ENCODE measurements at places on chromosomes 4 and X.

DNA sequence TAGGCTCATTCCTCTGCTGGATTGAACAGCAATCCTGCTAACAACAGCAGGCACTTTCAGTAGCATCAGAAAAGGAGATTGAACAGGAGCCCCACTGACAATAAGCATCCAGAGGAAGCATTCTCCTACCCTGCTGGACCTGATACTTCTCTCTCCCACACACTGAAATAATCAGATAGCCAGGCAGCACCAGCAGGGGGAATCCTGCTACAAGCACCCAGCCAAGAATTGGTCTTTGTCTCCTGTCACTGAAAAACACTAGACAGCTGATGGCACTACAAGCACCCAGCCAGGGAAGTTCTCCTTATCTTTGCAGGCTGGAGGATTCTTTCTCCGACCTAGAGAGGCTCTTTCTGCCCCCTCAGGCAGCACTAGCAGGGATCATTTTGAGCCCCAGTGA, 444.3 kb upstream of the GRIA3 start:
- no peak for DNase-seq

DNA sequence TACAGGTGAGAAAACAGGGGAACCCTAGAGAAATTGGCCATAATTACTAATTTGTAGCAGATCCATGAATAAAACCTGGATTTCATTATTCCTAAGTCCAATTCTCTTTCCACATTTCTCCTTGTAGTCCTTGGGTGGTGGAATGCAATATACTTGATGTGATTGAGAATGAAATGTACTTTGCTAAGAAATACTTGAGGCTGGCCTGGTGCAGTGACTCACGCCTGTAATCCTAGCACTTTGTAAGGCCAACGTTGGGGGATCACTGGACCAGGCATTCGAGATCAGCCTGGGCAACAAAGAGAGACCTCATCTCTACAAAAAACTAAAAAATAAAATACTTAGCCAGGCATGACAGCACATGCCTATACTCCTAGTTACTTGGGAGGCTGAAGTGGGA, 15.9 kb downstream of the TMEM184C start:
- no peak for DNase-seq

DNA sequence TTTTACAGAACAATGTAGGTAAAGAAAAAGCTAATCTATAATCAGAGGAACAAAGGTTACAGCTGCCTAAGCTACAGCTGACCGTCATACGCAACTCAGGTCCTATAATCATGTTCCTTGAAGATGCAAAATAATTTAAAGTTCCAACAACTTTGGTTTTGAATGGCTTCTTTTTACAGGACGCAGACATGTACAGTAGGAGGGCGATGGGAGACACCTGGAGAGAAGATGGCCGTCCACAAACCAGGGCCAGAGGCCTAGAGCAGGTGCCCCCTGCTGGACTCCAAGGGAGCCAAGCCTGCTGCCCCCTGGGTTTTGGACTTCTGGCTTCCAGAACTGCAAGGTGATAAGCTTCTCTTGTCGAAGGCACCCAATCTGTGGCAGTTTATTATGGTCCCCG, 10.6 kb downstream of the HGFAC start:
- no peak for DNase-seq

DNA sequence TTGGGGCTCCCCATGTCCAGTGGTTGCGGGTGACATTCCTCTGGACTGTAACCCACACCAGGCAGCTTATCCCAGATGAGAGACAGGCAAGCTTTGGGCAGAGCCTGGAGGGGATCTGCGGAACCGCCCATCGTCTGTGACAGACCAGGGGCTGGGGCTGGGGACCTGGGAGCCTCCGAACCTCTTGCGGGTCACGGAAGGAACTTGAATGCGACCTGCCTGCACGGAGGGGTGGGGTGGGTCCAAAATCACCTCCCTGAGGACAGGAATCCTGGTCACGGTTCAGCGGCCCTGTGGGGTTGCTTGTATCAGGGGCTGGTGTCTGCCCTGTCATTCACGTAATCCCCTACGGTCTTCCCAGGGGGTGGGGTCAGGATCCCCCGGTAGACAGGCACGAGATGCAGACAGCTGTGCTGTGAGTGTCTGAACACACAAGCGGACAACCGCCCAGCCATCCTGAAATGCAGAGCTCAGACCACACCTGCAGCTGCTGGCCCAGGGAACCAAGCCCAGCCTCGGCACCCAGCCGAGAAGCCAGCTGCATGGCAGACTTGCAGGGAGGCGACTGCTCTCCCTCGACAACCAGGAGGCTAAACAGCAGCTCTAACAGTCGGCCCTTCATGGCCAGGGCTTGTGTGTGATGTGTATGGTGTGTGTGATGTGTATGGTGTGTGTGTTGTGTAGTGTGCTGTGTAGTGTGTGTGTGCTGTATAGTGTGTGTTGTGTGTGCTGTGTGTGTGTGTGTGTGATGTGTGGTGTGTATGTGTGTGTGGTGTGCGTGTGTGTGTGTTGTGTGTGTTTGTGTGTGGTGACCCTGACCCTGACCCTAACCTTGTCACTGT, 105.9 kb upstream of the ADRA2C start:
- no peak for DNase-seq

DNA sequence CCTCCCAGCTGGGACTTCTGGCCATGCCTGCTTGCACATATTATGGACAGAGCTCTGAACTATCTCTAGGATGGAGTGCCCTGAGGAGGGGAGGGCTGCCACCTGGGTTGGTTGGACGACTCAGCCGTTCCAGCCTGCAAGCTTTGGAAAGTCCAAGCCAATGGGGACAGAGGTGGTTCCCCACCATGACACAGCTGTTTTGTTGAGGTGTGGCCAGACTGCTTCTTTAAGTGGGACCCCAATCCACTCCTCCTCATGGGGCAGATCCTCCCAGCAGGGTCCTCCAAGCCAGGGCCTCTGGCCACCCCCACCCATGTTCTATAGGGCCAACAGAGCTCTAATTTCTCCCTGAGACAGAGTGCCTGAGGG, 22.7 kb downstream of the F8A3 start:
- DNase-seq, result no peak

DNA sequence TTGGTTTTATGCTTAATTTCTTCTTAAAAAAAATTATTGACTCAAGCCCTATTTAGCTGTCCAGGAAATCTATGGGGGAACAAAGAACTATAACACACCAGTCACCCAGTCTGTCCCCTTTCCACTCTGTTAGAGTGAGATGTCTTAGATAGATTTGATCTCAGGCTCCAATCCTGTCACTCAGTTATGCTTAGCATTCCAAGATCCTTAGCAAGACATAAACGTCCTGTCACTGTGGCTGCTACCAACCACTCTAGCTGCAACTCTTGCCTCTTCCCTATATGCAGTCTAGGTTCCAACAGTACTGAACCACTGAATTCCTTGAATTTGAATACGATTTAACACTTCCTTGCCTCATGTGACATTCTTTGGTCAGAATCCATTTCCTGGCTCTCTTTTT, 241.9 kb upstream of the NWD2 start:
- DNase-seq, result no peak

- DNase-seq, result no peak
Observed at GRCh38 chrX:139560221-139560620, 29.7 kb downstream of the F9 start.

DNA sequence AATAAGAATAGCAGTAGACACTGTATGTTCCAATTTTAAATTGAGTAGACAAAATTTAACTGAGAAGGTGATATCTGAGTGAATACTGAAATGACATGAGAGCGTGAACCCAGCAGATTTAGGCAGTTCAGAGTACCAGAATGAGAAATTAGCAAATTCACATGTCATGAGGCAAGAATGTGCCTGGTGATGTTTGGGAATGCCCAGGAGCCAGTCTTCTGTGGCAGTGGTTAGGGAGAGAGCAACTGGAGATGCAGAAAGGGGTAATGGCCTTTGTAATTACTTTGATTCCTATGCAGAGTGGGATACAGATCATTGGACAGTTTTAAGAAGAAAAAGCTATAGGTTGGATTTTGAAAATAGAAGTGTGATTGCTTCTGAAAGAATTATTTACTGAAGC, 621.9 kb downstream of the TECRL start:
- no peak for DNase-seq

DNA sequence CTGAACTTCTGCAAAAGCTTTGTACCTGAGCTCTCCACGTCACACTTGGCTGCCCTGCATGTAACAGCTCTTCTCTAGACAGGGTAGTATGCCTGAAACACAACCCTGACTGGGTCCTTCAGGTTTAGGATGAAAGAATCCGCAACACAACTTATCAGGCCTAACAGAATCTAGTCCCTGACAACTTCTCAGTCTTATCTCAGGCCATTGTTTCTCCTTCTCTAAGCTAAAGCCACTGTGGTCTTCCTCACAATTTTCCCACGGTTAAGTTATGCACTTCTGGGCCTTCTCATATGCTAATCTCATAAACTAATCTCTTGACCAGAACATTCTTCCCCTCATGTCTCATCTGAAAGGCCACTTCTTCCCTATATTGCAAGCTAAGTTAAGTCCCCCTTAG, 10.8 kb upstream of the TMPRSS11B start:
- DNase-seq, result no peak

DNA sequence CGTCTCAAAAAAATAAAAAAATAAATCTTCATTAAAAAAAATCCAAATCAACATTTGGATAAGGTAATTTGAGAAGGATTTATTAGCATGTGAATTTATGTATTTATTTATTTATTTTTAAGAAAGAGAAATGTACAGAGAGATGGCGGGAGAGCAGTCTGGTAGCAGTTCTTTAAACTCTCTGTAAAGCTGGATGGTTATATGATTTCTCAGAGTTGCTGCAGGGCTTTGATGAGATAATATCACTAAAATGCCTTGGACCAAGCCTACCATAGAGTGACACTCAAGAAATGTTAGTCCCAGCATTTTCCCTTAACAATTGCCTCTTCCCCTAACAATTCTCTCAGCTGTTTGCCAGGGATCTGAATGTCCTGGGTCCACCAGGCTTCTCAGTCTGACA, 103.4 kb upstream of the LNX1 start:
- DNase-seq, result no peak

DNA sequence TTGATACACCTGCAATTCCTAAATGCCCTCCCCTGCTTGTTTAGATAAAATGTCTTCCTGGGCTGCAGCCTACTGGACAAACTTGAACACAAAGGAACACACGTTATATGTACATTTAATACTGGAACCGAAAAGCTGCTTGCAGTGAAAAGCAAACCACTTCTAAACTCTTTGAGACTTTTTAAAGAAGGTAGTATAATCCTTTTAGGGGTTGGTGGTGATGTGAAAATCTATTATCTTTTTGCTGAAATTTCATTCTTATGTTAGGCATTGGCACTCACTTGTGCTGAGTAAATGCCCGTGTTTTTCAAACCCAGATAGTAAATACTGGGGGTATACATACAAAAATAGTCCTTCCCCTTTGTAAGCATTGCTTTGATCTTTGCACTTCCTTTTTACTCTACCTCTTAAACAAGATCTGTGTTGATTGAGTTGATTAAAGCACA, 2.2 kb downstream of the NFKB1 start:
- DNase-seq, result no peak

DNA sequence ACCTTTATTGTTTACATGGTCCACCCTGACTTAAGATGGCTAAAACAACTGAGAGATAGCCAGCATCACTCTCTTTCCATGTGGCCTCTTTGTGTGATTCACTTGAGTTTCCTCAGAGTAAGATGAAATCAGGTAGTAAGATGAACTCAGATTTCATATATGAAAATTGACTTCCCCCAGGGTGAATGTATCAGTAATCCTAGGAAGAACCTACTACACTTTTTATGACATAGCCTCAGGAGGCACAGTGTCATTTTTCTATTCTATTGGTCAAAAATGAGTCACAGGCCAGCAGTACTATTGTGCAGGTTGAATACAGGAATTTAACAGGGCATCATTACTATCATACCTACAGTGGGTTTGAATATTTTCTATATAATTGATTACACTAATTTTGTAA, 14.6 kb upstream of the SULT1E1 start:
- no peak for DNase-seq

GRCh38 chr4:138611721-138612120, 369.6 kb upstream of the SLC7A11 start:
- DNase-seq, result no peak

DNA sequence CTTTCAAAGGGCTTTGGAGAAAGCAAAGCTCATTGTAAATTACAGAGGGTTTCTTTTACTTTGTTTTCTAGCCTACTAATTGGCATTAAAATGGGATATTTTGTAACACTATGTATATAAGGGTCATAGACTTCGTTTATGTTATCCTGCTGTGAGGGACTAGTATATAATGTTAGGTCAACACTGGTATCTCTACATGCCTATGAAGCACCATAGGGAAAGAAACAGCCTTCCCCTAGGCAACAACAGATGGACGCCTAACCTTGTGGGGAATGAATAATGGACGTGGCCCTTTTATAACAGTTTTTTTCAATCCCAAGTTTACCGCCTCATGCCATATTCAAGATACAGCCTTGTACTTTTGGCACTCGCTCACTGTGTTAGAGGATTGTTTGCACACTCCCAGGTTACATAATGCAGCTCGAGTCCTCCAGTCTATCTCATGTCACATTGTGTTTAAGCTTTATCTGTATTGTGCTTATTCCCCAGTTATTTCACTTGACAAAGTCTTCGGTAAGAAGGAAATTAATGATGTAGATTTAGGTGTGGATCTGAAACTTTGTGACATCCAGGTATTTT, 711.0 kb downstream of the RPA4 start:
- no peak for DNase-seq

- no peak for DNase-seq
Observed at GRCh38 chrX:11393949-11394654, 100.9 kb downstream of the AMELX start.

DNA sequence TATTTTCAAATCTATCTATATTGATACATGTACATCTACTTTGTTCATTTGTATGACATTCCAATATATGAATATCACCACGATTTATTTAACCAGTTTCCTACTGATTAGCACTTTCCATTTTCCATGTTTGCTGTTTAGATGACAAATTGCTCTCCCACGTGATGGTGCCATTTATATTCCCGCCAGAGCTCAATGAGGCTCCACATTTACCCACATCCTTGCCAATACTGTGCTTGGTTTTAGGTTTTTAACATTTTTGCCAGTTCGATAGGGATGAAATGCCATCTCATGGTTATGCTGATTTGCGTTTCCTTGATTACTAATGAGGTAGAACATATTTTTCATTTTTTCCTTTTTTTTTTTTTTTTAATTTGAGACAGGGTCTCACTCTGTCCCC, 86.7 kb upstream of the TRIM2 start:
- no peak for DNase-seq

- no peak for DNase-seq
Observed at GRCh38 chr4:25757452-25757851, 101.8 kb downstream of the SLC34A2 start.

- DNase-seq, result no peak
Observed at GRCh38 chr4:149296503-149296902, 519.1 kb downstream of the IQCM start.

DNA sequence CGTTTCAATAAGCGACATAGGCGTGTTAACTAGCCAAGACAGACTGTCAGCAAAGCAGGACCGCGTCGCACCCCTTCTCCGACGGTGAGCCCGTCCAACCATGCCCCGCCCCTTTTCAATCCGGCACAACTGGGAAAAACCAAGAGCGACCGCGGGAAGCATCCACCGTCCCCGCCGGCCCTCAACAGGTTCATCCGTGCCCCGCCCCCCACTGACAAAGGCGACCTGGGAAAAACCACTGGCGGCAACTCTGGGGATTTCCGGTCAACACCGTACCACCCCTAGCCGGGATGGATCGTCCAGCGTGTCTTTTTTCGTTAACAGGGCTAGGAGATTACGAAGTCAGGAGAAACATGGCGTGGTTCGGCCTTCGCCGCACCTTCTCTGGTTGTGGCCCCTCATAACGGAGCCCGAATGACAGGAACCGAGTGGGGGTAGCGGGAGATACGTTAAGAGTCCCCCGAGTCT, 377 bp downstream of the TIMM17B start:
- DNase-seq, result no peak

GRCh38 chr4:119715490-119716445, 87.2 kb upstream of the PDE5A start:
- no peak for DNase-seq

Data from stimulated activated CD4-positive, alpha-beta T cell treated with anti-CD3 and anti-CD28 coated beads, Interleukin-1b, Interleukin-23, amount 100 ng/mL, for 1 hour (primary cell).